ENCODE measurements at places on chromosomes 12 and 14.

DNA sequence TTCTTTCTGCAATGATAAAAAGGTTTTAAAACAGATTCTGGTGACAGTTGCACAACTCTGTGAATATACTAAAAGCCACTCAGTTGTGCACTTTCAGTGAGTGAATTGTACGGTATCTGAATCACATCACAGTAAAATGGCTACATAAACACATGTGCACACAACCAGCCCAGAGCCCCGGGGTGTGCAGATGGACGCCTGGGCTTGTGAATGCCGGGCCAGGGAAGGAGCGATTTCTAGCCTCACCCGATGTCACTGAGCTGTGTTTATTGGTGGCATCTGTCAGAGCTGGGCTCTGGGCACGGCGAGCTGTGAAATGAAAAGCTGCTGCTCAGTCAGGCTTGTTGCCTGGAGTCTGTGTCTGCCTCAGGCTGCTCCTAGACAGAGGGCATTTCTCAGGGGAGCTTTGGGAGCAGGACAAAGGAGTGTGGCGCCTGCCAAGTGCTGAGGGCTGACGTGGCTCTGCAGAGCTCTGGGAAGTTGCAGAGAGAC lies 25.9 kb downstream of the RHOF start:
- no peak for DNase-seq

GRCh38 chr12:93130366-93131054 lies 201.4 kb upstream of the EEA1 start:
- DNase-seq = no peak

- DNase-seq = no peak
Measured at GRCh38 chr14:95021588-95021987, 135.7 kb downstream of the DICER1 start.

- no peak for DNase-seq
Measured at GRCh38 chr14:28676479-28676878, 90.1 kb upstream of the FOXG1 start.

DNA sequence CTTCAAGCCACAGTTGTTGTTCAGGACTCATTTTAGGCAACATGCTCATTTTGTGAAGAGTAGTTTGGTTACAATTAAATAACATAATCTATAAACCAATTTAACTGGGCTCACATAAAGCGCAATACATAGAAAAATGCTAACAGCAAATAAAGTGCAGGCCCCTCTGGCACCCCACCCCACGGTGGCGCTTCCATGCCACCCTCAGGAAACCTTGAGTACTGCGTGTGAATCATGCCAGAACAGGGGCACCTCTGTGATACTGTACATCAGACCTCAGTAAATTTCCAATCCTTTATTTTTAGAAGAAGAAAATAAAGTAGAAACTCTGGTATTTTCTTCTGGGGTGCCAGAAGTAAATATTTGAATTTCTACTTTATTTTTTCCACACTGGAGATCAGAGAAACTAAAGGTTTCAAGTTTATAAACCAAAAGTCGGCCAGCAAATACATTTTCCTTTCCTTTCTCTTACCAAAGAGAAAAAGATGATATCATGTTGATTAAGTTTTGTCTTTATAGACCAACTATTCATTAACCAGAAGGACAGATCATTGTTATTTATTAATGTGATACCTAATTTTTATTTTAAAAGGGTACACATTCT lies 316.8 kb downstream of the PAWR start:
- DNase-seq = peak; percentile 64

DNA sequence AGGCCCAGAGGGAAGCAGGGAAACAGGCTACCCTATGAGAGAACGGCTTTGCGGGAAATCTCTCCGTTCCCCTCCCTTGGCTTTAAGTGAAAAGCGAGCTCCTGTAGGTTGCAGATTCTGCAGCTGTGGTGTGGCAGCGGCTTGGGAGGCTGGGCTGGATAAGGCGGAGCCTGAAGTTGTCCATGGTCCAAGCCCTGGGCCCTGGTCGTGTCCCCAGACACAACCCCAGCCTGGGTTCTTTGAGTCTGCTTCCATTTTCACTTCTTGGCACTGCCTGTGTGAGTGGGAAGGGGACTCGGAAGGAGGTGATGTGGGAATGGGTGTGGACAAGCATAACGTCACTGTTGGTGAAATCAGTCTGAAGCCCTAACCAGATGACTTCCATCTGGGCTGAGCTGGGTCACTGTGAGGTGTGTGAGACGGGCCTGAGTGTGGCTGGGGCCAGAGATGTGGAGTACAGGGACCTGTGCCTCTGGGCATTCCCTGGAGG lies 43.0 kb upstream of the CTDSP2 start:
- DNase-seq = no peak

- DNase-seq = no peak
Measured at GRCh38 chr12:28057856-28058615, 85.5 kb upstream of the PTHLH start.

DNA sequence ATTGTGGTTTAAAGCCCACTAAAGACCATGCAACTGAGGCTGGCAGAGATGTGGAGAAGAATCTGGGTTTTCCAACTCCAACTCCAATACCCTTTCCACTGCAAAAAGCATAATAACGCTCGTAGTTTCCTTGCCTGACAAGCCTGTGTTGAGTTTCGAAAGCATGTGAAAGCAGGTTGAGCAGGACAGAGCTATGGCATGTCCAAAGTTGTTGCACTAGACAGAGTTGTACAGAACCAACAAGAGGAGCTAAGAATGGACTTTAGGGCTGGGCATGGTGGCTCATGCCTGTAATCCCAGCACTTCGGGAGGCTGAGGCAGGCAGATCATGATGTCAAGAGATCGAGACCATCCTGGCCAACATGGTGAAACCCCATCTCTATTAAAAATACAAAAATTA lies 572.0 kb upstream of the TBX3 start:
- no peak for DNase-seq

DNA sequence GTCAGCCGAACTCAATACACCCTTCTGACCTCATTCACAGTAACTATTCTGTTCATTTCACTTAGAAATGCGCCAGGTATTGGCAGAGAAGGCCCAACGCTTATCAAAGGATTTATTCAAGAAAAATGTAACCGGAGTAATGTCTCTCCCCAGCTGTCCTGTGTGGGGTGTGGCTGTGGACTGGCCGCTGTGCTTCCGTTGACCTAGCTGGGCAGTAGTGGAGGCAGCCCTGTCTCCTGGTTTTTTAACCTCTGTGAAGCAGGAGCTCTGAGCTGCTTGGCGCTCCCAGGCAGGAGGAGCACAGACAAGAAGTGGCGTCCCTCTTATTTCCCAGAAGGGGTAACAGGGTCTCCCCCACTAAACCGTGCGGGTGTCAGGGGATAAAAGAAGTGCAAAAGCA lies 85.2 kb downstream of the ESR2 start:
- no peak for DNase-seq

- no peak for DNase-seq
Measured at GRCh38 chr12:128693771-128694170, 130.0 kb downstream of the SLC15A4 start.

- no peak for DNase-seq
Measured at GRCh38 chr12:40560848-40561247, 131.4 kb upstream of the CNTN1 start.

DNA sequence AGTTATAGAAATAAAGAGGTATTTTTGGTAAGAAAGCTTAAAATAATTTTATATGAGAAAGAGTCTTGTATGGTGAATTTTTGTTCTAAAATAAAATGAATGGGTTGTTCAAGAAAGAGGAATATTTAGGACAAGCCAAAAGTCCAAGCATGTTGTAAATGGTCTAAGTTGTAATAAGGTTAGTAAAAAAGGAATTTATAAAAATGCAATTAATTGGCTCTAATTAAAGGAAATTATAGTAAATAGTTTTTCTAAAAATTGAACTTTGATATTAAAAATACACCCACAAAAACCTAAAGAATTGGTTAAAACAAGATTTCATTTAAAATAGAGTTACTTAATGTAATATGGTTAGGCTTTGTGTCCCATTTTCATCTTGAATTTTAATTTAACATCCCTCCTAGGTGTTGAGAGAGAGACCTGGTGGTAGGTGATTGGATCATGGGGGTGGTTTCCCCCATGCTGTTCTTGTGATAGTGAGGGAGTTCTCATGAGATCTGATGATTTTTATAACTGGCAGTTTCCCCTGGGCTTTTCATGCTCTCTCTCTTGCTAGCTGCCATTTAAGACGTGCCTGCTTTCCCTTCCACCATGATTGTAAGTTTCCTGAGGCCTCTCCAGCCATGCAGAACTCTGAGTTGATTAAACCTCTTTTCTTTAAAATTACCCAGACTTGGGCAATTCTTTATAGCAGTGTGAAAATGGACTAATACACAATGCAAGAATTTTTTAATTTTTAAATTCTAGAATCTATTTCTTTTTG lies 13.0 kb downstream of the SLC22A17 start:
- no peak for DNase-seq

GRCh38 chr12:1807087-1807860 lies 13.1 kb upstream of the LRTM2 start:
- no peak for DNase-seq

DNA sequence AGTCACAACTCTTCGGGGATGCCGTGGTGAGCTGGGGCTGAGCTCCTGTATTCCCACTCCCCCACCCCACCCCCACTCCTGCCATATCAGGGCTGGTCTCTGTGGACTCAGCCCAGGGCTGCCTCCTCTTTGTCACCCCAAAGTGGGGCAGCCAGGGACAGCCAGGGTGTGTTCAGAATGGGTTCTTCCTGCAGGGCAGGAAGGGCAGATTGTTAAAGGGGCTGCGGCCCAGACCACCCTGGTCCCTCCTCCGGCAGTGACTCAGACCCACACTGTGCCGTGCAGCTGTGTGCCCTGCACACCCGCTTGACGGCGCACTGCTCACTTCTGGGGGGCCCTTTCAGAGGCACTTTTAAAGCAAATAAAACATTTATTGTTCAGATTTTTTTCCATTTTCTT lies 9.3 kb downstream of the SLC48A1 start:
- no peak for DNase-seq

GRCh38 chr12:96988919-96989318 lies 81.9 kb downstream of the NEDD1 start:
- no peak for DNase-seq

DNA sequence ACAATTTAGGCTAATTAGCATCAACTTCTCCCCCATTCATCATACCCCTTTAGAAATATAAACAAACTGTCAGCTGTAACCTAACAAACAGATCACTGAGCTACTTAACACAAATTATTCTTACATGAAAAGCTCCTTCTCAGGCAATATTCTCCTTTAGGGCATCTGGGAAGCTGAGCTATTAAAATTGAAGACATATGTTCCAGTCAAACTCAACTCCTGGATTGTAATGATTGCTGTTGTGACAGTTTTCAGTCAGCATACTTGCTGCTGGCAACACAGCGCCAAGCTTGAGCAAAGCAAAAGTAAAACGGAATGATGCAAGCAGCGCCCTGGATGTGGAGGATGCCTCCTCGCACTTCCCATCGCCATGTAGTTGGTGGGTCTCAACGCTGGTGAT lies 82.4 kb downstream of the SLC25A21 start:
- DNase-seq = no peak

DNA sequence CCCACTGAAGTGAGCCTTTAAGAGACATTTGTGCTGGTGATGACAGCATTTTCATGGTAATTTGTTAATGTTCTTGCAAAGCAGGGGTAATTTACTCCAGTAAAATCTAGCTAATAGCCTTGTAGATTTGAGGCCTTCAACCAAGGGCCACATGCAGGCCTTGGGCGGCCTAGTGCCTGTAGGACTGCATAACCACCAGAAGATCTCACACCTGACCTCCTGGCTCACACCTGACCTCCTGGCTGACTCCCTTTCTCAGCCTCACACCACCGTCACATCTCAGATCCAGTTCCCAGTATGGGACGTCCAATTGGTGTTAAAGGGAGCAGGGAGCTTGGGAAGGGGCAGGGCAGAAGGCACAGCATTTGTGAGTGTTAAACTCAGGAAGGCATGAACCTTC lies 26.9 kb downstream of the C12orf42 start:
- no peak for DNase-seq

All from hematopoietic multipotent progenitor cell (in vitro differentiated cells).